ENCODE measurements at places on chromosomes 7 and 10.

GRCh38 chr7:43639858-43640491 is 57.1 kb downstream of the STK17A start:
- DNase-seq, result peak; percentile 73

DNA sequence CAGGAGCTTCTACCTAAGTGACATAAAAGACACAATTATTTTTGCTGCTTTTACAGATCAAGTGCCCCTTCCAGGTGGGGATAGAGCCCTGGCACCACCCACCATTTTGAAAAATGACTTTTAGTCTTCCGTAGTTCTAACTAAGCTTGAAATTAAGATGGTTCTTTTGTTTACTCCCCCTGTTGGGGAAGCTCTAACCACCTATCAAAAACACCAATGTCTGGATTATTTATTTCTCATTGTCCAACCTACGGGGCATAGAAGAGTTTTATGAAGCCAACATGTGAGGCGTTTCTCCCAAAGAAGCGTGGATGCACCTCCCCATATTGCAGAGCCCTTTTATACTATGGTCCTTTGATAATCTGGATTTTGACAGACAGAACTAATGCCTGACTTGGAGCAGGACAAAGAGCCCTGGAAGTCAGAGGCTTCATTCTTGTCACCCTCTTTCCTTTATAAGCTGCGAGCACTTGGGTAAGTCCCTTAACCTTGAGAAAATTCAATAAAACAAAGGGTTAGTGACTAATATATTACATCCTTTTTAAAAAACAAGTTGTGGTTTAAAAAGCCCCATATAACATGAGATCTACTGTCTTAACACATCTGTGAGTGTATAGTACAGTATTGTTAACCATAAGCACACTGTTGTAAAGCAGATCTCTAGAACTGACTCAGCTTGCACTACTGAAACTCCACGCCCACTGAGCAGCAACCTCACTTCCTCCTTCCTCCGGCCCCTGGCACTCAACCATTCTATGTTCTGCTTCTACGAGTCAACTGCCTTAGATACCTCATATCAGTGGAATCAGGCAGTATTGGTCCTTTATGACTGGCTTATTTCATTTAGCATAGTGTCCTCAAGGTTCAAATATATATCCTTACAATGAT is 67.5 kb downstream of the ATXN7L1 start:
- no peak for DNase-seq

GRCh38 chr10:123997486-123998196 is 95.8 kb downstream of the CHST15 start:
- DNase-seq, result no peak

DNA sequence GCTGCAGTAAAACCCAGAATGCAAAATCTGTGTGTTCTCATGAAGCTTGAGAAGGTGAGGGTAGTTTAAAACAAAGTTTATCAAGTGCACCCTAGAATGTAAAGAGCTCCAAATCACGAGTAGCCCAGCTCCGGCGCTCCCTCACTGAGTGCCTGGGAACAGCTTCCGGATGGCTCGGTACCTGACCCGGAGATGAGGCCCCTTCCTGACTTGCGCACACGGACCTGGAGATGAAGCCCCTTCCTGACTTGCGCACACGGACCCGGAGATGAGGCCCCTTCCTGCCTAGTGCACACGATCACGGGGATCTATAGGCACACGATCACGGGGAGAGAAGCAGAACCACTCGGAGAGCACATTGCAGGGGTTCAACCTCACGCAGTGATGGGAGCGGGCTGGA is 322.1 kb upstream of the RNF32 start:
- no peak for DNase-seq

DNA sequence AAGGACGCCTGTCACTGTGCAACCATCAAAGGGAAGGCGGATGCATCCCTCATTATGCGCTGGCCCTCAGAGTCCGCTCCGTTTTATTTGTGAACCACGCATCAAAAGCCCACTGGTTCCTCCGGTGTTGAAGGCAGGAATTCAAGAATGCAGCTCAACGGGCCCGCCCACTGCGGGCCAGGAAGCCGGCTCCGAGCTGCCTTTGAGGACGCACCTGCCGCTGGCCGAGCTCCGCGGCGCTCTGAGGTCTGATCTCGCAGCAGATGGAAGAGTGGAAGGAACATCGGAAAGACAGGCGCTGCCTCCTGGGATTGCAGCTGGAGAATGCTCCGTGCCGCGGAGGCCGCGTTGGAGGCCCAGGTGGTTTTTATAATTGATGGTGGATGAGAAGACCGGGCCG is 56.9 kb upstream of the ADGRA1 start:
- peak; percentile 68 for DNase-seq

DNA sequence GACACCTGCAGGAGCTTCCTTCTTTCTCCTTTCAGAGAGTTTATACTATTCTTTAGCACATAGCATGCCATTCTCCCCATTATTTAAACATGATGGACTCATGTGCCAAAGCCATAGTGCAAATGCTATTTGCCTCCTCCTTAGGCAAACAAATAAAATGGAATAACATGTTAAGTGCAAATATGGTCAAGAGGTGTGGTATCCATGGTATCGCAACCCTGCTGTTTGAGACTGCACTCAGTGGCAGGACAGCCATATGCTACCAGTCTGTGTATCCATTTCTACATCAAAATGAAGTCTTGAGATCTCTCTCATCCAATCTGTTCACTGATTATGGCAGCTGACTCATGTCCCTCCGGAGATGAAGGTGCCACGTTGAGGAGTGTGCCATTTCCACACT is 22.8 kb downstream of the HEPACAM2 start:
- no peak for DNase-seq

All from ecto neural progenitor cell (in vitro differentiated cells).